ENCODE measurements at places on chromosomes 1 and 21.
A peak's percentile ranks its signal among the peaks of the same experiment; 100 is the strongest.

DNA sequence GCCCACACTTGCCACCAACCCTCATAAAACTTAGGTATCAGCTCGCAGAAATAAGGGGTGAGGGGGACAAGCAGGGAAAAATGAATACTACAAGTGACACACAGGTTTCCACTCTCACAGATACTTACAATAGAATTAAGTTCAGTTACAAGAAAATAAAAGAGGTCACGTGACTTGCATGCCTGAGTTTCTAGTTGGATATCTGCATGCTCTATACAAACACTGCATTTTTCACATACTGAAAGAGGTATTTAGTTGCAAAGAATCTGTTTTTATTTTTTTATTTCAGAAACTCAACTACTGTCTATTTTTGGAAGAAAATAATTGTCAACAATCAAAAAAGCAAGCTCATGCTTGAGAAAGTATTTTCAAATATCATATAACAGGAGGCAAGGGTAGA, 43.5 kb downstream of the DPYD start:
- peaks cover 22% of the 10 kb centered on the region for H3K36me3 ChIP-seq
- DNase-seq: no peak
- H3K27ac ChIP-seq: peak overlapping the region; percentile 39
- no peak overlapping the region for H3K4me3 ChIP-seq

DNA sequence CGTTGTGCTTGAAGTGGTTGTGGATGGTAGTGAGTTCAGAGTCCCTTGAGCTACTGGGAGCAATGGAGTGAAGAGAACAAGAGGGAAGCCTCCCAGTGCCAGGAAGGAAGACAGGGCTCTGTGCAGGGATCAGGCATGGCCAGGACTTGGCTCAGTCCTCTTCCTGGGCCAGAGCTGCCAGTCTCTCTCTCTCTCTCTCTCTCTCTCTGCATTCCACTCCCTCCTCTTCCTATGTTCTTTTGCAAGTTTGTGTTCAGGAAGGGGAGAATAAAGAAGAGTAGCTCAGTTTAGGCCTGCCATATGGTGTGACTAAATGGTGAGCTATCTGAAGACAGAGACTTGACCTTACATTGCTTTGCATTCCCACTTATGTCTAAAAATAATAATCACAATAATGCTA, 20.5 kb upstream of the RPTN start:
- no peaks in the 10 kb centered on the region for H3K36me3 ChIP-seq
- H3K27ac ChIP-seq: no peak overlapping the region
- H3K27me3 ChIP-seq: peaks cover 6% of the 10 kb centered on the region
- no peaks in the 10 kb centered on the region for H3K4me1 ChIP-seq
- no peak overlapping the region for H3K4me3 ChIP-seq

DNA sequence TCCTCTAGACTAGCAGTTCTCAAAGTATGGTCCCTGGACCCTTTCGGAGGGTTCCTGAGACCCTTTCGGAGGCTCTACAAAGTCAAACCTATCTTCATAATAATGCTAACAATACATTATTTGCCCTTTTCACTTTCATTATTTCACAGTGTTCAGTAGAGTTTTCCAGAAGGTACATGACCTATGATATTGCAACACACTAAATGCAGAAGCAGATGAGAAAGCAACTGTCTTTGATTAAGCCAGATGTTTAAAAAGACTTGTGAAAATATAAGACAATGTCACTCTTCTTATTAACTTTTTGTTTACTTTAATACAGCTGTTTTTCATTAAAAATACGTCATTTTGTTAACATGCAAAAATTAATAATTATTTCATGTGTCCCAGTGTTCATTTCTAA, 5.8 kb downstream of the KCNJ10 start:
- H3K27me3 ChIP-seq: peaks cover 11% of the 10 kb centered on the region
- no peak overlapping the region for H3K4me3 ChIP-seq
- no peak for DNase-seq
- H3K27ac ChIP-seq: no peak overlapping the region
- no peaks in the 10 kb centered on the region for H3K4me1 ChIP-seq

DNA sequence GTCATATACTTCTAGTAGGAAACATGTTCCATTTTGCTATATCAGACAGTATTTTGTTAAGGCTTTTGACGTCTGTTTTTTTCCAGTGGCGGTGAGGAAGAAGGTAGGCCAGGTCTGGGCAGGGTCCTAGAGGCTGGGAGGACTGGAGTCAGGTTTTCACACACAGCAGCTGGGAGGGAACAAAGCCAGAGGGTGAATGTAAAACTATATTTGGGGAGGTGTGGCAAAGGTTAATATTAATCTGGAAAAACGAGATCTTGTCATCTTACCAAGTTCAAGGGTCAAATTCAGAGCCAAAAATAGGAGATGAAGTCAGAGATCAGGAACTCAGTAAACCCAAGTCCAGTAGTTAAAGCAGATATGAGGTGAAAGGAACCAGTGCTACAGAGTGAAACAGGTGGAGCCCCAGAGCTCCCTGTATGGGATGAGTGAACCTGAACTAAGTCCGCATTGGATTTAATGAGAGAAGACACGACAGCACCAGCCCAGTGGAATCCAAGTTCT, 10.7 kb upstream of the OTUD7B start:
- no peak overlapping the region for H3K4me3 ChIP-seq
- no peak overlapping the region for H3K27ac ChIP-seq
- DNase-seq: no peak
- H3K4me1 ChIP-seq: no peaks in the 10 kb centered on the region
- no peaks in the 10 kb centered on the region for H3K36me3 ChIP-seq
- no peaks in the 10 kb centered on the region for H3K27me3 ChIP-seq

DNA sequence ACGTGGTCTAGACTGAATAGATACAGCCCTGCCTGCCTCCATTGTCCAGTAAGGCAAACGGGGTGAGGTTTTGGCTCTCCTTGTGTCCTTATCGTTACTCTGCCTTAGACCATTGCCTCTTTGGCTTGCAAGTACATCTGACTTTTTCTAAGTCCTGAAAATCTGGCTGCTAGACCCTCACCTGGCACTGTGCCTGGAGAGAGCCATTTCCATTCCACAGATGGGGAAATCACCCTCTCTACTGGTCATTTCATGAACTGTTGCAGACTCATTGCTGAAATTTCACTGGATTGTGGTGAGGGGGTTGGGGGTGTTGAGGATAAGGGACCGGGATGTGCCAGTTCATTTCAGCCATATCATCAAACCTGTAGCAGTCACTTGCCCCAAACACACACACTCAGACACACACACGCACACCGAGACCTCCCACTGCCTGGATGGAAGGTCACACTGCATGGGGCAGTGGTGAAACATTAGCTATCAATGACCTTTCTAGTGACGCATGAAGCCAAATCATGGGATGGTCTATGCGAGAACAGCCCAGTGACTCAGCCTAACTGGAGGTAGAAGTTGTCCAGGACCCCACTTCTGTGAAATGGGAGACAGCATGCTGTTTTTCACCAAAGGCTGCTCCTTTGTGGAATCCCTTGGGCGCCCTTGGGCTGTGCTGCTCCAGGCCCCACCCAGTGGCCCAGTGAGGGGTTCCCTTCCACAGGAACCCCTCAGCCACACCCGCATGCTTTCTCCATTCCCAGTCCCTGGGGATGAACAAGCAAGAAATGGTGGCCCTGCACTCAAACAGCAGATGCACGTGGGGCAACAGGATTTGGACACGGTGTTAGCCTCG, 34.9 kb upstream of the VASH2 start:
- no peaks in the 10 kb centered on the region for H3K36me3 ChIP-seq
- no peaks in the 10 kb centered on the region for H3K4me1 ChIP-seq
- no peak overlapping the region for H3K4me3 ChIP-seq
- H3K27ac ChIP-seq: no peak overlapping the region
- H3K27me3 ChIP-seq: peaks cover 8% of the 10 kb centered on the region
- DNase-seq: no peak

- H3K4me1 ChIP-seq: no peaks in the 10 kb centered on the region
- H3K36me3 ChIP-seq: no peaks in the 10 kb centered on the region
- H3K27me3 ChIP-seq: peaks cover 4% of the 10 kb centered on the region
- no peak overlapping the region for H3K27ac ChIP-seq
Measured at GRCh38 chr1:96992871-96993270, 271.3 kb downstream of the PTBP2 start.

GRCh38 chr1:25770541-25771220, 29.3 kb upstream of the SELENON start:
- no peak overlapping the region for H3K27ac ChIP-seq
- peaks cover 62% of the 10 kb centered on the region for H3K4me1 ChIP-seq
- no peaks in the 10 kb centered on the region for H3K36me3 ChIP-seq
- H3K4me3 ChIP-seq: no peak overlapping the region

DNA sequence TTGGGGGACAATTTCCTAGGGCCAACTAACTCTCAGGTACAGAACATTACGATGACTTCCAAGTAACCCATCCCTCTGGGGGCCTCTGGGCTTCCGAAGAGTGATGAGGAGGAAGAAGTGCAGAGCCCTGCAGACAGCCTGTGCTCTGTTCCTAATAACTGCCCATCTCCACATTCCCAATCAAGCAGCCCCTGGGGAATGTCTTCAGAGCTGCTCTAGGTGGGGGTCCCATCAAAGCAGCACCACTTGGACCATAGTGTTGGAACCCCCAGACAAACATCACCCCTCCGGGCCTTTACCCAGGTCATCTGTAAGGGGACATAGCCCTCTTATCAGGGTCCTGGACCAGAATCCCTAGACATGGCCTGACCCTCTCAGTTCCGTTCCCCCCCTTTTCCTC, 357.3 kb downstream of the NPHP4 start:
- no peak for DNase-seq
- no peak overlapping the region for H3K4me3 ChIP-seq
- H3K27ac ChIP-seq: no peak overlapping the region
- H3K4me1 ChIP-seq: peaks cover 6% of the 10 kb centered on the region
- peaks cover 12% of the 10 kb centered on the region for H3K27me3 ChIP-seq
- H3K36me3 ChIP-seq: no peaks in the 10 kb centered on the region

GRCh38 chr21:45017039-45017960, 57.1 kb upstream of the ADARB1 start:
- H3K4me1 ChIP-seq: peaks cover 7% of the 10 kb centered on the region
- H3K4me3 ChIP-seq: peak overlapping the region; percentile 57
- no peaks in the 10 kb centered on the region for H3K36me3 ChIP-seq
- H3K27me3 ChIP-seq: peaks cover 48% of the 10 kb centered on the region
- DNase-seq: no peak

DNA sequence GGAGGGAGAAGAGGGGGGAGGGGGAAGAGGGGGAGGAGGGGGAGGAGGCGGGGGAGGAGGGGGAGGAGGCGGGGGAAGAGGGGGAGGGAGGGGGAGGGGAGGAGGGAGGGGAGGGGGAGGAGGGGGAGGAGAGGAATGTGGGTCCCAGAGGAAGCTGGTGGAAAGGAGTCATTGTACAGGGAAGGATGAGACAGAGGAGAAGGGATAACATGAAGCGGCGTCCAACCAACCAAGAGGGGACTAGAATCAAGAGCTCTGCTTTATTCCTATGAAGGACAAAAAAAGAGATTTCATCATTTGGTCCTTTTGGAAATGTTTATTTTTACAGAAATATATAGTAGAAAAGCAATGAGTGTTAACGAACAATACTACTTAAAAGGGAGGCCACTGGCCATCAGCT, 24.5 kb downstream of the COA6 start:
- DNase-seq: no peak
- H3K4me1 ChIP-seq: peaks cover 46% of the 10 kb centered on the region
- H3K4me3 ChIP-seq: no peak overlapping the region
- peaks cover 9% of the 10 kb centered on the region for H3K36me3 ChIP-seq

DNA sequence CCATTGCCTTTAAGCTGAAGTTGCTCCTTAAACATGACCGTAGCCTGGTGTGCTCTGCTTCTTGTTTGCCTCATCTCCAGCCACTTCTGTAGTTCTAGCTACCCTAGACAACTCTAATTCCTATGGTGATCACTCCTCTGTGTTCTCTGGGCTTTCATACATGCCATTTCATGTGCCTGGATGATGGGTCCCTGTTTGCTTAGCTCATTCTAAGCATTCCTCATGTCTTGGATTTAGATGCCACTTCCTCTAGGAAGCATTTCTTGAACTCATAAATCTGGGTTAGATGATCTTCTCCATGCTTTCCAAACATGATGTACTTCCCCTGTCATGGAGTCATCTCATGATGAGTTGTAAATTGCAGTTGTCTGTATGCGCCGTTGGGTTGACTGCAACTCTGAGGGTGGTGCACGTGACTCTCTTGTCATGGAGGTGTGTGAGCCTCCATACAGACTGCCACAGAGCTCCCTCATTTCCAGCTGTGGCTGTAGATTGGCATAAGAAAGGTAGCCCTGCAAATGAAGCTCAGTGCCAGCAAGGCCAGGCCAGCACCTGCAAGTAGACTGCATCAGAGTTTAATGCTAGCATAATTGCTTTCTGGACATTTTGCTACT, 77.2 kb downstream of the LAMC1 start:
- H3K4me1 ChIP-seq: no peaks in the 10 kb centered on the region
- no peak overlapping the region for H3K27ac ChIP-seq
- no peaks in the 10 kb centered on the region for H3K36me3 ChIP-seq
- peaks cover 15% of the 10 kb centered on the region for H3K27me3 ChIP-seq
- H3K4me3 ChIP-seq: no peak overlapping the region
- no peak for DNase-seq

- peaks cover 11% of the 10 kb centered on the region for H3K27me3 ChIP-seq
- H3K4me1 ChIP-seq: peaks cover 24% of the 10 kb centered on the region
- H3K27ac ChIP-seq: peak overlapping the region; percentile 63
- DNase-seq: peak; percentile 69
- peaks cover 13% of the 10 kb centered on the region for H3K36me3 ChIP-seq
Measured at GRCh38 chr1:172818841-172819527, 160.1 kb downstream of the FASLG start.

DNA sequence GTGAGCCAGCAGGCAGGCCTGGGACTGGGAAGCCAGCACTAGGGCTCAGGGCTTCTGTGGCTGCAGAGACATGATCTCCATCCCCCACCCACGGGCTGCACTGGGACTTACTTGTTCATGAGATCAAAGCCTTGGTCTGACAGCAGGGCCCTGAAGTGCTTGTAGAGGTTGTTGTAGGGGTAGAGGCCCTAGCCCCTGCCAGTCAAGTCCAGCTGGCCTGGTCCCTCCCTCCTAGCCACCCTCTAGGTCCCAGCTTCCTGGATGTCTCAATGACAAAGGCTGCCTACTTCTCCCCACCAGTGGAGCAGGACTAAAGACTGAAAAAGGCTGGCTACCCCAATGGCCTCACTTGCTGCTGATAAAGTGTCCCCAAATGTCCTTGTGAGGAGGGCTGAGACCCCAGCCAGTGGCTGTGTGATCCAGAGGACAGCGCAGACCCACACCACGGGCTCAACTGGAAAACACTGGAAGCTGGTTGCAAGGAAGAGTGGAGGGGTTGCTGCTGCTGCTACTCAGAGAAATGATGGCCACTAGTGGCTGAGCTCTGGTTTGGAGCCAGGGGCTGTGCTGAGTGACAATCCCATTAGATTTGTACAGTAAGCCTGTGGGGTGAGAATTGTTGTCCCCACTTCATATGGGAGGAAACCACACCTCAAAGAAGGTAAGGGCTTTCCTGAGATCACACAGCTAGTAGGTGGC, 1.4 kb downstream of the HTR1D start:
- H3K36me3 ChIP-seq: no peaks in the 10 kb centered on the region
- H3K4me1 ChIP-seq: peaks cover 3% of the 10 kb centered on the region
- DNase-seq: no peak
- no peak overlapping the region for H3K4me3 ChIP-seq

- DNase-seq: no peak
- no peak overlapping the region for H3K4me3 ChIP-seq
- H3K36me3 ChIP-seq: peaks cover 10% of the 10 kb centered on the region
- no peaks in the 10 kb centered on the region for H3K4me1 ChIP-seq
- H3K27me3 ChIP-seq: no peaks in the 10 kb centered on the region
Measured at GRCh38 chr1:95257758-95258157, 23.7 kb downstream of the RWDD3 start.
